ENCODE measurements at places on chromosomes 3 and 15.

DNA sequence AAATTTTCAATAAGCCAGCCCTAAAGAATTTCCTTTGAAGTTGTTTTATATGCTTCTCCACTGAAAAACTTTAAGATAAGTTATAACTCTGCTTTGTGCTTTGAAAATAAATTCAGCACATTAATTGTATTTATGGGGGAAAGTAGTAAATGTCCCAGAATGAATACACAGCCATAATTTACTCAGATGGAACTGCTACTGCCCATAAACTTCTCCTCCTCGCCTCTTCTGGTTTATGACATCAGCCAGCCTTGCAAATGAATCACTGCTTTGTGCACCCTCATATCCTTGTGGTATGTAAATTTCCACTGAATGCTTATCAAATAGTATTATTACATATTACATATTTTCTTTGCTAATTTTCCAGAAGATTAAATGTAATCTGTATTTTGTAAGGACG, 302.0 kb downstream of the DIPK2A start:
- DNase-seq, result no peak

GRCh38 chr3:33932010-33932764, 133.8 kb downstream of the PDCD6IP start:
- DNase-seq, result no peak

DNA sequence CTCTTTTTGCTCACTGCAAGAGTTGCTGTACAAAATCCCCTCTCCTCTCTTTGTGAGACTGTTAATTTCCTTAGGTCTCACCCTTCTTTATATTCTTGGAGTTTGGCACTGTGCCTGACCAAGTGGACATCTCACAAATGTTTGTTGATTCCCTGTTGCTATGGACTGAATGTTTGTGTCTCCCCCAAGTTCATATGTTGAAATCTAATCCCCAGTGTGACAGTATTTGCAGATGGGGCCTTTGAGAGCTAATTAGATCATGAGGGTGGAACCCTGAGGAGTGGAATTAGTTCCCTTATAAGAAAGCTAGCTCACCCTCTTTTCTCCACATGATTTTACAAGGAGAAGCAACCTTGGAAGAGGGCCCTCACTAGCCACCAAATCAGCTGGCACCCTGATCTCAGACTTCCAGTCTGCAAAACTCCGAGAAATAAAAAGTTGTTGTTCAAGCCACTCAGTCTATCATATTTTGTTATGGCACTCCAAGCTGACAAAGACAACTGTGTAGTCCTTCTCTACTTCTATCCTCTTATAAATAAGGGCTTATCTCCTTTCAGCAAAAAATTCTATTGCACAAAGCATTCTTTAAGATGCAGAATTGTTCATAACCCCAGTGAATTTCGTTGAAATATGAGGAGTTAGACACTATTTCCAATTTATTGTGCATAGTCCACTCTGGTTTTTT, 65.5 kb upstream of the NPHP3 start:
- DNase-seq, result no peak

DNA sequence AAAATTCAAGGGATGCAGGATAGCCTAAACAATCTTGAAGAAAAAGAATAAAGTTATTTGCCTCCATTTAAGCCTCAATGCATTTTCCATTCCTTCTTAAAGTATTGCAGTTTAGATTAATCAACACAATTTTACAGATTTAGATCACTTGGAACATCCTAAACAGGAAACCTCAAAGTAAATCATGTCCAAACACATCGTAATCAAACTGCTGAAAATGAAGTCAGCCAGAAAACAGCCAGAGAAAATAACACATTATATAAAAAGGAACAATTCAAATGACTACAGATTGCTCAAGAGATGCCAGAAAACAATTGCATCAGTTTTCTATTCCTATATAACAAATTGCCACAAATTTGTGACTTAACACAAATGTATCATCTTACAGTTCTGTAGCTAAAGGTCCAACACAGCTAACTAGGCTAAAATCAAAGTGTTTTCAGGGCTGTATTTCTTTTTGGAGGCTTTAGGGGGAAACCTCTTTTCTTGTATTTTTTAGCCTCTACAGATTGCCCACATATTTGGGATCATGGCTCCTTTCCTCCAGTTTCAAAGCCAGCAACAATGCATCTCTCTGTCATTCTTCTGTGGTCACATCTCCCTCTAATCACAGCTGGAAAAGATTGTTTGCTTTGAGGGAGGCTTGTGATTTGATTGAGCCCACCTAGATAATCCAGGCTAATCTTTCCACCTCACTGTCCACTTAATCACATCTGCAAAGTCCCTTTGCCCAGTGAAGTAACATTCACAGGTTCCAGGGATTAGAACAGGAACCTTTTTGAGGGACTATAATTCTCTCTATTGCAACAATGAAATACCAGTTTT, 543.3 kb upstream of the UBE2E2 start:
- no peak for DNase-seq

GRCh38 chr3:99901200-99901926, 83.7 kb downstream of the CMSS1 start:
- DNase-seq, result no peak

GRCh38 chr15:68022061-68022460, 32.1 kb upstream of the PIAS1 start:
- peak; percentile 32 for DNase-seq

- DNase-seq, result no peak
Observed at GRCh38 chr15:56992725-56993124, 74.3 kb downstream of the TCF12 start.

GRCh38 chr15:101165905-101166471, 85.9 kb downstream of the CHSY1 start:
- no peak for DNase-seq

DNA sequence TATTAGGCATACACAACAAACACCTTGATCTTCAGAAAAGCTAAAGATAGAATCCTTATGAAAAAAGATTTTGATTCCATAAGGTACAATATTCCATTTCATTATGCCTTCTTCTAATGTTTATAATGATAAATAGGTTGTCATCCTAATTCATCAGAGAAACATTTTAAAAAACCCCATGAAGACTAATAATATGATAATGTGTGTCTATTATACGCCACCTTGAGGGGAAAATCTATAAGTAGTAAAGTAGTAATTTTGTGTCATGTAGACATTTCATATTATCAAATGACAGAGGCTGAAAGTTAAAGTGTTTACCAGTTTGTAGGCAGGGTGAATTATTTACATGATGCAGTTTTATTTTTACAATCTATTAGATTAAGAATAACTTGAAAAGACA, 524.3 kb downstream of the GBE1 start:
- DNase-seq, result no peak

DNA sequence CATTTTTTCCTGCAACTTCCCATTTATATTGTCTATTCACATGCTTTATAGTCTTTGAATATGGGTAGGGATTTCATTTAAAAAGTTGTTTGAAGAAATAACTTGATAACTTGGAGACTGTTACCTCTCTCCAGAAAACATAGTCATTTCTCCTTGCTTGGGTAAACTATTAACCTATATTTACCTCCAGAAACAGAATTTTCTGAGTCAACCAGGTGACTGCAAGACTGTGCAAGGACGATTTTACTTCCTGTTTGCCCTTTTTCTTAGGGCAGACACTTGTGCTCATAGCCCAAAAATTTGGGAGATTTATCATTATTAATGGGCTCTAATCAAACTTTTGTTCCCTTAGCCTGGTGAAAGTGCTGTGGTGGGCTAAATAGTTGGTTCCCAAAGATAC, 14.3 kb upstream of the MOBP start:
- no peak for DNase-seq

- no peak for DNase-seq
Observed at GRCh38 chr3:76199382-76199781, 414.0 kb upstream of the ZNF717 start.

DNA sequence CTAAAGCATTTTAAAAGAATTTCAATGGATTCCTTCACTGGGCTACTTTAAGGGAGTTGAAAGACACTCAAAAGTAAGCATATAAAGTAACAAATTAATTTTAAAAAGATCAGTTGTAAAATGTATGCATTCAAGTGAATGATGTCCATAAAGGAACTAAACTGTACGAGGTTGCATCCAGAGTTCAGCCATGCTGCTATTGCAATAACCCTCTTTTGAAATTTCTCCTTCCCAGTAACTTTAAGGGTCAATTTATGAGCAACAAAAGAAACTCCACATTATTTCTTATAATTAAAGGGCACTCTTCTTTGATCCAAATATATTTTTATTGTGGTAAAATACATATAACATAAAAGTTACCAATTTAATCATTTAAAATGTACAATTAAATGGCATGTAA, 22.9 kb downstream of the BTLA start:
- no peak for DNase-seq

GRCh38 chr3:179463319-179463718, 12.0 kb upstream of the GNB4 start:
- DNase-seq, result no peak

- DNase-seq, result no peak
Observed at GRCh38 chr3:184715943-184716621, 4.2 kb upstream of the MAGEF1 start.

- DNase-seq, result no peak
Observed at GRCh38 chr3:139764936-139765335, 87.2 kb upstream of the NMNAT3 start.

GRCh38 chr3:30233913-30234646, 372.3 kb upstream of the TGFBR2 start:
- no peak for DNase-seq

DNA sequence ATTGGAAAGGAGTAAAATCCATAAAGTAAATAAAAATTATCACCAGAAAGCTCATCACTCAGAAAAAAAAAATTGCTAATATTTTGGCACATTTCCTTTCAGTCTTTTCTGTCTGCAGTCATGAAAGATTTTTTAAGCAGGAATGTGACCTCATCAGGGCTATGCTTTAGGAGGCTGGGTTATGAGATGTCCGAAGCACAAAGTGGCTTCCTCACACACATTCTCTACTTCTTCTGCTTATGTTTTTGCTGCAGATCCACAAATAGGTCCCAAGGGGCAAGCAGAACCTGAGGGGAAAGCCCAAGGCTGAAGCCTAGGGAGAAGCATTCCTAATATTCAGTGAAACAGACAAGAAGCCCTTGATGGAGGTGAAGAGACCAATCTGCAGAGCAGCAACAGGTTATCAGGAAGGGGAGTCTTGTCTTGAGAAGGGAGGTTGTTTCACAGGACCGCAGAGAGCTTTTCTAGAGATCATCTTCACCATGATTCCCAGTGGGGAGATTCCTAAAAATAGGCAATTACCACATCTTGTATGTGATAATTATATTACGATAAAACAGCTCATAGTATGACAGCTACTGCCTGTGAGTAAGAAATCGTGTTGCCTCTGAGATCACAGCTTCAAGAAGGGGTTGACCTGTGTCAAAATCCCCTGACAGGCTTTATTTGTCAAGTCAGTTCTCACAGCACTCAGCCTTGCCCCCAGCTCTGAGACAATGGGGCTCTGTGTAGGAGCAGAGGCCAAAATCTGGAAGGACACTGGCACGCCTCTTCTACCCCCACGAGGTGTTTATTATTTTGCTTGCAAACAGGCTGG, 60.5 kb downstream of the IGF2BP2 start:
- DNase-seq, result no peak

DNA sequence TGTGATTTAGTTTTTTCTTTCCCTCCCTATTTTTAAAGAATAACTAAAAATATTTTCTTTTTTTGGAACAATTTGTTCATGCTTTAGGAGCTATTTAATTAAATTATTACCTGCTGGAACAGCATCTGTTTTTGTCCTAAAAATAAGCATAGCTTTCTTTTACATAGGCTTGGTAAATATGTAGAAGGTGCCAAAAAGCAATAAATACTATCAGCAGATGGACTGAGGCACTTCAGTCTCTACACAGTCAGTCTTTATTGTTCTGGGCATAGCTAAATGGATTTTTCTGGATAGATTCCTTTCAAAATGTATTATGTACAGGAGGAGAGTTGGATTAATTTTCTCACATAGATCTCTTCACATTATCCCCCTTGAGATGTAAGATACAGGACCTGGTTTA, 223.5 kb downstream of the NAALADL2 start:
- no peak for DNase-seq

DNA sequence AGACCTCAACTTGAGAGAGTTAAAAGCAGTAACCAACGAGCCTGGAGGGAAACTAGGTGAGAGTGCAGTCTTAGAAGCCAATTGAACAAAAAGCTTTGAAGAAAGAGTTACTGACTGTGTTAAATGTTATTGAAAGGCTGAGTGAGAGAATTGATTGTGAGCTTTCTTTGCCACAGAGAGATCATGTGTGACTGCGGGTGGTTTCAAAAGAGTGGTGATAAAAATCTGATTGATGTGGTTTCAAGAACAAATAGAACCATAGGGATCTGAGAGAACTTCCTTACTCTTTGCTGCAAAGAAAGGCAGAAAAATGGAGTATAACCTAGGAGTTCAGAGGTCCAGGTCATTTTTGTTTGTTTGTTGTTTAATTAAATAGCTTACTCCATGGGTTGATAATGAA, 759.9 kb upstream of the ALCAM start:
- no peak for DNase-seq

GRCh38 chr3:41430391-41430790, 231.1 kb downstream of the CTNNB1 start:
- no peak for DNase-seq

DNA sequence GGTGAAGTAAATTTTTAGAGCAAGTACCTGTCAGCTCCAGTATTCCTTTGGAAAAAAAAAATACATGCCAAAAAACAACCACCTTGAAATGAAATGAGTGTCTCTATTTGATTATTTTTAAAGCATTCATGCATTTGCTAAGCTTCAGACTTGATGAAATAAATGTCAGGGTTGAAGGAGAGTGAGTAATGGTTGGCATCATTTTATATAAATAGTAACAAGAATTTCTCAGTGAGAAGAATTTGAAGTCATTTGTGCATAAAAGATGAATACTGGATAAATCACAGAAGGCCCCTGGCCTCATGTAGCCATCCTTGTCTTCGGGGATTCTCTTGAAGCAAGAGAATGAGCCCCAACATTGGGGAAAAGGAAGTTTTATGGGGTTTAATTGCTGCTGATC, 318.4 kb downstream of the LPP start:
- no peak for DNase-seq

GRCh38 chr15:74220475-74221248, 15.5 kb upstream of the CCDC33 start:
- no peak for DNase-seq

GRCh38 chr3:117665296-117665695, 955.7 kb downstream of the TUSC7 start:
- no peak for DNase-seq

DNA sequence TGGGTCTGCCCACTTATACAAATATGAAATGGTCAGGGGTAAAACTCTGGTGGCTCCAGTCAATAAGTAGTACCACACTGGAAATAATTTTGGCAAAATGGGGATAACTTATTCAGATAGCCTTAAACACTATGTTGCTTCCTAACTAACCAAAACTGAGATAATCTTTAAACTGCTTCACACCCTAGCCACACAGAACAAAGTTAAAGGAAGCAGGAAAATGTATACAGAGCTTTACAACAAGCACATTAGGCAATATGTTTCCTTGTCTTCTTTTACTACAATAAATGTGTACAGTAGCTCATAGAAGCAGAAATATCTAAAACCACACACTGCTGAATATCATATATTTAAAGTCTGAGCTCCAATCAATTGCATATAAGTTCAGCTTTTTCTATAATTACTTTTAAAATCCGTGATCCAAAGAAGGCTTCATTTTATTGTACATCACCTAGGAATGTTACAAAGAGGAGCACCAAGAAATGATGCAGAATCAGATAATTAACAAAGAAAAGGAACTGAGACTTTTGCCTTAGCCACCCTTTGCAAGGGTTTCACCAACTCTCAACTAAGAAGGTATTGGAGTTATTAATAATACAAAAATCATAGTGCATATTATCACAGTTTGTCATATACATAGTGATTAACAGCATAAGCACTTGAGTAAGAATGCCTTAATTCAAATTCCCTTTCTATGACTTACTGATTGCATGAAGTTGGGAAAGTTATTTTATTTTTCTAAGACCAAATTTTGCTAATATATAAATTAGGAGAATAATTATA, 9.2 kb upstream of the SSR3 start:
- DNase-seq, result no peak

Data from left ventricle myocardium inferior (tissue), 1 donor.